ENCODE measurements at places on chromosomes 4 and X.
A peak's percentile ranks its signal among the peaks of the same experiment; 100 is the strongest.

- DNase-seq, result no peak
Measured at GRCh38 chrX:136780763-136781162, at the start of gene ARHGEF6. TSS of gene ARHGEF6 (minus strand) at chrX:136780932. CDS start at chrX:136780882, 50 bp downstream.

DNA sequence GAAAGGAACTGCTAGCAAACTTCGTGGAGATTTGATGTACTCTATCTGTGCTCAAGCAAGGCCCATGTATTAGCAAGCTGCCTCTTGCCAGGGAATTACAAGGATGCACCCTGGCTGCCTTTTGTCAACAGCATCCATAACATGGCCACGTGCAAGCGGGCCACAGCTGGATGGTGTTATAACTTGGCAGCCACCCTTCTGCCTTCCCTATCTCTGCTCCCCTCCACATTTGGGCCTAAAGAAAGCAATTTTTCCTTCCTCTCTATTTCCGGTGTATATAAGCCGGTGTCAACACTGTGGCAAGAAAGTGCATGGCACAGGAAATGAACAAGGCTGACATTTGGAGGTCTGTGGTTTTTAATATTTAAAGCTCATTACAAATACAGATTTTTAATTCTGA, 94.8 kb downstream of the CLNK start:
- DNase-seq, result no peak

- DNase-seq, result peak; percentile 76
Measured at GRCh38 chrX:47623540-47624027, 3.9 kb upstream of the SYN1 start.

- DNase-seq, result no peak
Measured at GRCh38 chr4:32485956-32486355, 1765.8 kb downstream of the PCDH7 start.

- no peak for DNase-seq
Measured at GRCh38 chrX:119688911-119689321, 4.1 kb downstream of the SEPTIN6 start.

DNA sequence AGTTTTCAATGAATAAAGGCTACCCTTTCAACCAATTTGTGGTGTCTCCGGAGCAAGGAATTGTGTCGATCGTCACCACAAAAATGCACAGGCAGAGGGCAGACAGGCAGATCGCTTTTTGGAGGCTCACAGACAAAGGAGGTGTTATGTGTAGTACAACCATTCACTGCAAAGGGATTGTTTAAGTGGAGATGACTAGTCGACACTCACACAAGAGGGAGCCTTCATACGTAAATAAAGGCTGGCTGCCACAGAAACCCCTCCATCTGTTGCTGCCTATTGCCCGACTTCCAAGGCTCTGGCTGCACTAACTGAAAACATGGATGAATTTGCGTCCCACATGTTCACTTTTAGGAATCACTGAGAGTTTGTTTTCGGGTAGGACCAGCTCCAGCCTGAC, 281.1 kb downstream of the NKX6-1 start:
- no peak for DNase-seq

- peak; percentile 99 for DNase-seq
Measured at GRCh38 chr4:17336524-17336961, 175.3 kb downstream of the QDPR start.

DNA sequence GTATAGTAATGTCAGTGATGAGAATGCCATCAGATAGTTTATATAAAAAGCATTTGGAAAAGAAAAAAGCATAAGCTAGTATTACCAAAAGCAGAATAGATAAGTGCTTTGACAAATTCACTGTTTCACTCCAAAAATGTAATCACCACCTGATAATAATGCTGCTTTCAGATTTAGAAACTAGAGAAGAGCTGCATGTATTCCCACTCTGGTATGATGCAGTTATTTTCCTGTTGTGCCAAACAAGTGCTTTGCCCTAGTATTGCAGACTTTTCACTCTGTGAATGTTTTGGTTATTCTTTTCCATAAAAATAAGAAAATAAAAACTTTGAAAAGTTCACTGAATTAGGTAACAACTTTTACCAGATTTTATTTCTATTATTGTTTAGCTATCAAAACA, 267.7 kb upstream of the TET2 start:
- no peak for DNase-seq

DNA sequence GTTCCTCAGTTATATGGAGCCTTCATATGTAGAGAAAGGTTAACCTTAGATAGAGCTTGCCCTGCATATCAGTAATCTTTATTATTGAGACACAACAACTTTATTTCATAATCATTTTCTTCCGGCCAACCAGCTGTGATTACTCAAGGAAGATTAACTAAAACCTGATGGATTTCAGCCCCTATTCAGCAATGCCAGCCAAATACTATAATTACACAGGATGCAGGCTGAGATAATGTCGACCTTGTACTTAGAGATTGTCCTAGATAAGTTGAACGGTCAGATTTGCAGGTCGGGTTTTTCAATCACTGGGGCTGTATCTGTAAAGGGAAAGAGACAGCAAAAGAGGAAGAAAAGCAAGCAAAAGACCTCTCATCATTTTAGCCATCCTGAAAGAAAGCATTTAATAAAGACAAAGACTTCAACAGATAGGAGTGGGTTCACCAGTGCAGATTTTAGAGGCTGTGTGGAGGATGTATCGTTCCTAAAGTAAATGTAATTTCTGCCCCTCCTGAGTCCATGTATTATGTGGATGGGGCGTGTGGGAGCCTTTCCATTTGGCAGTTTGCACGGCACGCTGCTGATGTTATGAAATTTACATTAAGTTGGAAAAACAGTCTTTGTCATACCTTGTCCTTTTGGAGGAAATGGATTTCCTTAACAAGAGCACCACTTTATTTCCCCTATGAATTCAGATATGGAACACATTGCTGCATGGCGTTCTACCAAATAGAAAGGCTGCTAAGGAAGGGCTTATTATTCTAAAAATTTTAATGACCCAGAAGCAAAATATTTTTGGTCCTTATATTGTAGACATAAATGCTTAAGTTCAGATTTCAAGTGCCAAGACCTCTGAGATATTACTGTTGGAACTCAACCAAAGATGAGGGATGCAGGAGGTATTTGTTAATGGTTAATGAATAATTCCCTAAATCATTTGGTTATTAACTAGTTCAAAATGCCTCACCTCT, 496.7 kb downstream of the SPRY1 start:
- peak; percentile 26 for DNase-seq

DNA sequence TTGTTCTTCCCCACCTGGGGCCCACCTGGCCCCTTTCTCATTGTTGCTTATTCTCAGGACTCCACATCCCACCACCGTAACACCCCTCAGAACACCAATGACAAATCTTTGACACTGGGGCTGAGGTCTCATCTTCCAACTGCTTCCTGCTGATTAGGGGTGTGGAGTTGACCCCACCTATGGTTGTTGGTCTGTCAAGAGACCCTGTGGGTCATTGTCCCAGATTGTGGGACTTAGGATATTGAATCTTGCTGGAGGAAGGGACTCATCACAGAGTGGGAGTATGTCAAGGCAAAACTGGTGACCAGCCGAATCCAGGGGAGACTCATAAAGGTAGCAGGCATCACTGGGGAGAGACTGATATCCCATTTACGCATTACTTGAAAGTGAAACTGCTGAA, 140.2 kb upstream of the PLAC1 start:
- DNase-seq, result no peak

- no peak for DNase-seq
Measured at GRCh38 chr4:148779771-148780170, 337.6 kb upstream of the NR3C2 start.

GRCh38 chrX:47091149-47091775, 13.0 kb downstream of the RGN start:
- DNase-seq, result no peak
